ENCODE measurements at places on chromosomes 6 and 20.

GRCh38 chr6:167756597-167756996 lies 70.1 kb upstream of the AFDN start:
- DNase-seq, result no peak

DNA sequence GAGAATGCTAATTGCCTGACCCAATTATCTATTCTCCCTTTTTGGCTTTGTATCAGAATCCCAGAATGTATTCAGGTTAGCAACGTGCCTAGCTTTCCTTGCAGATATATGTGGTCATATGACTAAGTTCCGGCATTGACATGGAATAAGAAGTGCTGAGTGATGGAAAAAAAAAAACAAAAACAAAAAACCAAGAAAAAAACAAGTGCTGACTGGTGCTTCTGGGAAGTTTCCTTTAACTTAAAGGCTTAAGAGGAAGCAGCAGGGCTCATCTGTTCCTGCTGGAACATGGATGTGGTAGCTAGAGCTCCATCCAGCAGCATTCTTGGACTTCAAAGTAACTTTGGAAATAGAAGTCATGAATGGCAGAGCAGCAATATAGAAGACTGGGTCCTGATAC lies 10.4 kb upstream of the RPF2 start:
- no peak for DNase-seq

GRCh38 chr6:170545405-170545804 lies 7.7 kb downstream of the PSMB1 start:
- DNase-seq, result no peak

- DNase-seq, result no peak
Observed at GRCh38 chr6:52877168-52877567, 32.3 kb downstream of the GSTA3 start.

- DNase-seq, result peak; percentile 40
Observed at GRCh38 chr6:12570461-12571030, 146.0 kb upstream of the PHACTR1 start.

GRCh38 chr6:35492974-35493284 lies 4.0 kb downstream of the TEAD3 start:
- DNase-seq, result no peak

GRCh38 chr20:35568645-35569044 lies 26.8 kb downstream of the ERGIC3 start:
- no peak for DNase-seq

DNA sequence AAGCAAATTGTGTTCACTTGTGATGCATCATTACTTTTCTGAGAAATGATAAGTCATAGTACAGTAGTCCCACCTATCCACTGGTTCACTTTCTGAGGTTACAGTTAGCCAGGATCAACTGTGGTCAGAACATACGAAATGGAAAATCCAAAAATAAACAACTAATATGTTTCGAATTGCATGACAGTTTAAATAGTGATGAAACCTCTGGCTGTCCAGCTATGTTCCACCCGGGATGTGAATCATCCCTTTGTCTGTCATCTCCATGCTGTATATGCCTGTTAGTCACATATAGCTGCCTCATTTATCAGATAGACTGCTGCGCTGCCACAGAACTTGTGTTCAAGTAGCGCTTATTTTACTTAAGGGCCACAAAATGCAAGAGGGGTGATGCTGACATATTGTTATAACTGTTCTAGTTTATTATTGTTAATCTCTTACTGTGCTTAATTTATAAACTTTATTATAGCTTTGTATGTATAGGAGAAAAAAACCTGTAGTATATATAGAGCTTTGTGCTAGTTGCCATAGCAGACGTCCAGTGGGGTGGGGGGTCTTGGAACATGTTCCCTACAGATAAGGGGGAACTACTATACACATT lies 29.2 kb downstream of the AFDN start:
- peak; percentile 52 for DNase-seq

GRCh38 chr6:75842191-75842590 lies 93.2 kb downstream of the MYO6 start:
- DNase-seq, result no peak

- no peak for DNase-seq
Observed at GRCh38 chr6:169216830-169217229, 36.8 kb downstream of the THBS2 start.

GRCh38 chr20:51019656-51020592 lies 3.0 kb downstream of the KCNG1 start:
- no peak for DNase-seq

DNA sequence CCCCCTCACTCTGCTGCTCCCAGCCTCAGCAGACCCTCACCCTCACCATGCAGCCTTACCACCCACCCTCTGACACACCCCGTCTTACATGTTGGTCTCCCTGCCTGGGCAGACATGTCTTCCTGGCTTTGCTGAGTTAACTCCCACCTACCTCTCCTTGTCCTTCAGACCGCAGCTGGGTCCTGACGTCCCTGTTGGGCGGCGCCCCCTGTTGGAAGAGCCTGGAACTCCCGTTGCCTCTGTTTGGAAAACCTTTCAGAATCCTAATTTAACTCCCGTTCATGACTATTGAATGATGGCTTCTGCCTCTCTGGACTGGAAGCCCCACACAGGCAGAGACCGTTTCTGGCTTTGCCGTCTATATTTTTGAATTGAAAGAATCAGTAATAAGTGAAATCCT lies 245.1 kb downstream of the MYLK4 start:
- DNase-seq, result no peak

DNA sequence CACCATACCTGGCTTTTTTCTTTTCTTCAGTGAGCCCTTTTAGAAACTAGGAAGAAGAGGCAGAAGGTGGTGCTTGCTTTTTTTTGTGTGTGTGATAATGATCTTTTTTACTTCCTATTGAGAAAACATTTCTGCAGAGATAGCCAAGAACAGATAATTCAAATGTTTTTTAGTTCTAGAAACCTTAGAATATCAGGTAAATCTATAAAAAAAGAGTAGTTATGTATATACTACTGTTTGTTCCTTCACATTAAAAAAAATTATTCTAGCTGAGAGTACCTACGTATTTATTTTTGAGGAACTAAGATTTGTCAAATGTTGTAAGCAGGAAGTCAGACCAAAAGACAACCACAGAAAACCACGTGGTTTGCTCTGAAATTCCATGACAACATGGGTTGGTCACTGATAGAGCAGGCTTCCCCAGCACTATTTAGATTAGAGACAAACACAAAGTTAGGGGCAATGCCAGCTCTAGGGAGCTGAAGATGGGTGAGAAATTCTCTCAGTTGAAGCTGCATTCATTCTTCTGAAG lies 12.8 kb downstream of the STK4 start:
- peak; percentile 87 for DNase-seq

DNA sequence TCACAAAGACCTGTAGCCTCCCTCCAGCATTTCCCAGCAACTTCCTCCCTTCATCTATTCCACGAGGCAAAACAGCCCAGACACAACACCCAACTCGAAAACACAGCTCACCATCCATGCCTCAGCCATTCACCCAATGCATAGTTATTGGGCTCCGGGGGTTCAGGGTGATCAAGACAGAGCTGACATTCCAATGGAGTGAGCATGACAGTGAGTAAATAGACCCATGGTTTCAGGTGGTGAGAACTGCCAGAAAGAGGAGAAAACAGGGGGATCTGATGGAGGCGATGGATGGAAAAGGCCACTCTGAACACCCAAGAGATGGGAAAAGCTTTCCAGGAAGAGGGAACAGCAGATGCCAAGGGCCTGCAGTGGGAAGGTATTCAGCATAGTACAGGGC lies 5.9 kb downstream of the CASS4 start:
- no peak for DNase-seq

- peak; percentile 95 for DNase-seq
Observed at GRCh38 chr20:62791301-62792181, 4.7 kb upstream of the MRGBP start.

- DNase-seq, result no peak
Observed at GRCh38 chr20:45070932-45071632, 29.8 kb downstream of the KCNS1 start.

- no peak for DNase-seq
Observed at GRCh38 chr6:130183271-130184222, 39.2 kb downstream of the SAMD3 start.

DNA sequence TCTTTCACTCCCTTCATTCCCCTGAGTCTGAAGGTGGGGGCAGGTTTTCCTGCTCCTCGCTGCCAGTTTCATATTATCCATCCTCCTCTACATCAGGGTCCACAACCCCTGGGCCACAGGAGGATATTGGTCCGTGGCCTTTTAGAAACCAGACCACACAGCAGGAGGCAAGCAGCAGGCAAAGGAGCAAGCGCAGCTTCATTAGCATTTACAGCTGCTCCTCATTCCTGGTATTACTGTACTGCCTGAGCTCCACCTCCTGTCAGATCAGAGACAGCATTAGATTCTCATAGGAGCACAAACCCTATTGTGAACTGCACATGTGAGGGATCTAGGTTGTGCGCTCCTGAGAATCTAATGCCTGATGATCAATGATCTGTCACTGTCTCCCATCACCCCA lies 380.3 kb downstream of the ARHGAP18 start:
- DNase-seq, result no peak

DNA sequence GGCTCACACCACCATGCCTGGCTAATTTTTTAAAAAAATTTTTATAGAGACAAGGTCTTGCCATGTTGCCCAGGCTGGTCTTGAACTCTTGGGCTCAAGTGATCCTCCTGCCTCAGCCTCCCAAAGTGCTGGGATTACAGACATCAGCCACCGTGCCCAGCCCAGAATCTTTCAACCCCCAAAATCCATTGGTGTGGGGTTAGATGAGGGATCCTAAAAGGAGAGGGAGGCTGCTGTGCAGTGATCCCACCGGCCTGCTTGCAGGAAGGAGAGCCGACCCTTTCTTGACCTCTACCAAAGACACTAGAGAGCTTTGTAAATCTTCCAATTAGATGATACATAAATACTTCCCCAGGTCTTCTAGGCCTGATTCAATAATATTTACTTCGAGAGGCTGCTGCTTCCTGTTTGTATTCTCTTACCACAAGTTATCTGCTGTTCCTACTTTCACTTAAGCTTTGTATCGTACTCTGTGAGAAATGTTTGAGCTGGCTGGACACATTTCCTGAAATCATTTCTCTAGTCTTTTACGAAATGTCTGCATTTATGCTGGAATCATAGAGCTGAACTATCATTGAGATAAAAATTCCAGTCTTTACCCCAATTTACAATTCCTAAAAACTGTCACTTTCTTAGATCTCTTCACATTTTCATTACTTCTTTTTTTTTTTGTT lies 49.3 kb upstream of the IER3 start:
- peak; percentile 61 for DNase-seq

GRCh38 chr6:167092672-167093339 lies 30.1 kb upstream of the CCR6 start:
- no peak for DNase-seq

- no peak for DNase-seq
Observed at GRCh38 chr6:170257376-170257775, 33.5 kb downstream of the DLL1 start.

DNA sequence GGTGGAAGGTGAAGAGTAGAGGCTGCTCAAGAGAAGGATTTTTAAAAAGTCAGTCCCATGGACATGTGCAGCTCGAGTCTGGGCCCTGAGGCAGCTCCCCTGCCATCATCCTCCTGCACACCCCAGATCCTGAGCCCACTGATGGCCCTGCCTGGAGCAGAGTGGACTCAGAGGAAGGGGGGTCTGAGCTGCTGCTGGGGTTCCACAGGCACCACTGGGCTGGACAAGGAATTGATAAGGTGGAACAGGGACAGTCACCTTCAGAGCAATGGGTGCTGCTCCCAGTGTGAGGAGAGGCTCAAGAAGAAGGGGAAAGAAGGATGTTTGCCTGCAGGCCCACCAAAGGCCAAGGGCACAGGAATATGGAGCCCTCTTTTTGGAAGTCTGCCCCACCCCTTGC lies 6.2 kb downstream of the ULBP2 start:
- no peak for DNase-seq

GRCh38 chr6:95923518-95923917 lies 92.3 kb upstream of the FUT9 start:
- DNase-seq, result no peak

- no peak for DNase-seq
Observed at GRCh38 chr6:155492061-155492735, 36.6 kb upstream of the NOX3 start.

- DNase-seq, result no peak
Observed at GRCh38 chr6:104460738-104461483, 398.8 kb downstream of the HACE1 start.

GRCh38 chr20:52899041-52899608 lies 73.0 kb upstream of the TSHZ2 start:
- DNase-seq, result no peak

DNA sequence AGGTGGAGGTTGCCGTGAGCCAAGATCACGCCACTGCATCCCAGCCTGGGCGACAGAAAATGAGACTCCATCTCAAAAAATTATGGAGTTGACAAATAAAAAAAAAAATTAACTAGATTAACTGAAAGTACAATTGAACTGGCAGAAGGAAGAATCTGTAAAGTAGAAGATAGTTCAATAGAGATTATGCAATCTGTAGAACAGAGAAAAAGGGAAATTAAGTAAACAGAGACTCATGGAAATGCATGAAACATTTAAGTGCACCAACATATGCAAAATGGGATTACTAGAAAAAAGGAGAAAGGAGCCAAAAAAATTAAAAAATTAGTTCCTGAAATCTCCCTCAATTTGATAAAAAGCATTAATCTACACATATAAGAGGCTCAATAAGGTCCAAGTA lies 188.8 kb upstream of the KHDRBS2 start:
- no peak for DNase-seq

DNA sequence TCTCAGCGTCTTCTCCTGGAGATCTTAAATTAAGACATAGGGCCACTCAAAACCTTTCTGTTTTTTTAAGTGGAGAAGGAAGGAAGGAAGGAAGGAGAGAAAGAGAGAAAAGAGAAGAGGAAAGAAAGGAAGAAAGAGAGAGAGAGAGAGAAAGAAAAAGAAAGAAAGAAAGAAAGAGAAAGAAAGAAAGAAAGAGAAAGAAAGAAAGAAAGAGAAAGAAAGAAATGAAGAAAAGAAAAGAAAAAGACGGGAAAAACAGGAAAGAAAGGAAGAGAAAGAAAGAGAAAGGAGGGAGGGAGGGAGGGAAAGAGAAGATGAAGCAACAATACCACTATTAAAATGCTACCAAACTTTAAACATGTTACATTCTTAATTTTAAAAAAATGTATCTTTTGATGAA lies 336.5 kb upstream of the ARID1B start:
- DNase-seq, result no peak

GRCh38 chr6:105184921-105185320 lies 5.1 kb upstream of the POPDC3 start:
- no peak for DNase-seq

DNA sequence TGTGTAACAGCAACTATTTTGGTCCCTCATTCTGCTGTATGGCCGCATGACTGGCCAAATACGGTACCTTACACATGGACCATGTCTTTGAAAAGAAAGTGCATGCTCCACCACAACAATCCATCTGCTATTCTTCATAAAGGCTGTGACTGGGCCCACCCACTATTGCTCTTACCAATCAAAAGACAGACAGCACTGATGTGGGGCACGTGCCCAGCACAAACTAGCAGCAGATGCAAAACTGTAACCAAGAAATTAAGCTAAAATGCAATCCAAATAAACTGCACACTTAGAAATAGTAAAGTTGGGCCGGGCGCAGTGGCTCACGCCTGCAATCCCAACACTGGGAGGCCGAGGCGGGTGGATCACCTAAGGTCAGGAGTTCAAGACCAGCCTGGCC lies 20.5 kb downstream of the MDN1 start:
- DNase-seq, result no peak
